Ovary (tissue), 10 donors: ENCODE measurements at places on chromosomes 13 and 19. TPM values are rescaled to one million over a fixed set of nuclear protein-coding genes. Genes with fewer than 3 reads are reported as not detected.

CYP4F3 gene
- 0.36 TPM for total RNA-seq

ZNF492 gene
- total RNA-seq: 0.61 TPM

EMP3 gene
- 120 TPM for total RNA-seq

- no peak for DNase-seq
Observed at GRCh38 chr13:94622344-94622743, 20.7 kb downstream of the GPR180 start.

- no peak for DNase-seq
Observed at GRCh38 chr19:2077398-2077797, 18.7 kb downstream of the MOB3A start.

DNA sequence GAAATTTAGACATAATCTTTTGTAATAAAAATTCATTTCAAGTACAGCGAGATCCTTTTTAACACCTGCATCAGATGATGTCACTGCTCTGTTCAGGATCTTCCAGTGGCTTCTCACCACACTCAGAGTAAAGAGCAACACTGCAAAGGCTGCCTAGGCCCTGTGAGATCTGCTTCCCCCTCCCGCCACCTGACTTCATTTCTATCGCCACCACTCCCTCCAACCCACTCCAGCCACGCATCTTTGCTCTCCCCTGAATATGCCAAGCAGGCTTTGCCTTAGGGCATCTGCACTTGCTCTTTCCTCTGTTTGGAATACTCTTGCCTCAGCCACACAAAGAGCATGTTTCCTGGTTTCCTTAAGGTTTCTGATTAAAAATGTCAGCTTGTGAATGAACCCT lies 58.3 kb downstream of the MBNL2 start:
- no peak for DNase-seq

DNA sequence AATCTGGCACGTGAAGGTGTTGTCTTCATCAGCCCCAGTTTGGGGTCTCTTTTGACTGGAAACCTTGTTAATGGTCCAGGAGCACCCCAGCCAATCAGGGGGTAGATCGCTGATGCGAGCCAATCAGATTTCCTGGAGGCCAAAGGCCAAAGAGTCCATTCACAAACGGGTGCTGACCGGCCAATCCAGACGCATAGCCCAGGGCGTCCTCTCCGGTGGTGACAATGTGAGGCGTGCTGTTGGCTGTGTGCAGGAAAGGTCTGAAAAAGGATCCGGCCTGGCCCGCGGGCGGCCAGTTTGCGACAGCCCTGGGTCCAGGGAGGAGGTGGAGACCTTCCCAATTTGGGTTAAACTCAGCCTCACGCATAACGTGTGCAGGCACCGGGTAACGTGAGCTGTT lies 3.1 kb downstream of the MAST3 start:
- no peak for DNase-seq

DNA sequence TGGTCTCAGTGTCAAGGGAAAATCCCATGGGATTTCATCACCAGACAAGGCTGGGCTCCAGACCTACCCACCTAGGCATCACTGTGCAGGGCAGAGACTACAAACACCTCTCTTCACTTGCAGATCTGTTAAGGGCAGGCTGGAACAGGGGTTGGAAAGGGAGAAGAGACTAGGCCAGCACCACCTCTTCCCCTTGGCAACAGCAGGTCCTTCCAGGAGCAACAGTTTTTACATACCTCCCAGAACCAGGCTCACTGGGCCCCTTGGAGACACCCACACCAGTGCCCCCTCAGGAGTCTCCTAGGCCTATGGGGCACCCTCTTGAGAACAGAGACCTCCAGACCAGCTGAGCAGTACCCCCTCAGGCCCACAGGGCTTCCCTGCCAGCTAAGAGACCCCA lies 2.5 kb upstream of the UBE2M start:
- DNase-seq: no peak

- DNase-seq: no peak
Observed at GRCh38 chr13:80438521-80438920, 97.6 kb upstream of the SPRY2 start.

DNA sequence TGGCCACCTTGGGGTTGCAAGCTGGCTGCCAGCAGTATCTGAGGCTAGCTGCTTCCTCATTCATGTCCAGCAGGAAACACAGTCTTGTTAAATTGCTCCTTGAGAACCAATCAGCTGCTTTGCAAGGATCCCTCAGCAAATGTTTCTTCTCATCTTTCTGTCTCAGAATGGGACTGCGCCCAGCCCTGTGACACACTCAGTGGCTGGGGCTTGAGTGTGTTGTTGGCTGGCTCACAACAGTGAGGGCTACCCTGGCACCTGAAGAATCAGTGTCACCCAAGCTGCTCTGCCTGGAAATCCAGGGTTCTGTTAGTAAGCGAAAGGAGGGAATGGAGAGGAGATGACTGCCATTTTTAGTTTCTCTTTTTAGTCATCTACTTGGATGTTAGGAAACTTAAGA lies 317.2 kb downstream of the DCT start:
- DNase-seq: no peak
